ENCODE measurements at places on chromosomes 11 and 22. TPM values are rescaled to one million over a fixed set of nuclear protein-coding genes. Genes with fewer than 3 reads are reported as not detected.

DNA sequence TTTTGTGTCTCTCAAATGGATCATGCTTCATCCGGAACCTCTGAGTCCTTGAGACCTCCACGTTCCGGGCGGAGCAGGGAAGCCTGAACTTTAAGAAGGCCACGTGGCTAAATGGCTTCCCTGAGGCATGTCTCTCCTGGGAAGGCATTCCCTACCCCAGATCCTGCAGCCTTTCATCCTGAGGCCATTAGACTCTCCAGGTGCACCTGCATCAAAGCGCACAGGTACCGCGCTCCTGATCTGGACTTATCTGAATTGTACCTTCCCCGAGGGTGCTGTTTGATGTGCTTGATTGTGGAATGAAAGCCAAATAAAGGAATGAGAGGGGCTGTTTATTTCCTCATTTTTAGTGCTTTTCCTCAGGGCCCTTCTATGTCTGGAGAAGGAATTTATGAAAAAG lies 22.5 kb downstream of the C22orf31 start:
- H3K4me3 ChIP-seq, result no peak overlapping the region
- H3K4me1 ChIP-seq, result peaks cover 4% of the 10 kb centered on the region
- no peak for DNase-seq

- H3K27me3 ChIP-seq, result no peaks in the 10 kb centered on the region
- no peak overlapping the region for H3K4me3 ChIP-seq
- H3K27ac ChIP-seq, result no peak overlapping the region
- H3K36me3 ChIP-seq, result no peaks in the 10 kb centered on the region
These were observed 37.7 kb downstream of the EFCAB6 start for GRCh38 chr22:43774318-43774915.

The CBLIF gene
- total RNA-seq, result not detected

DNA sequence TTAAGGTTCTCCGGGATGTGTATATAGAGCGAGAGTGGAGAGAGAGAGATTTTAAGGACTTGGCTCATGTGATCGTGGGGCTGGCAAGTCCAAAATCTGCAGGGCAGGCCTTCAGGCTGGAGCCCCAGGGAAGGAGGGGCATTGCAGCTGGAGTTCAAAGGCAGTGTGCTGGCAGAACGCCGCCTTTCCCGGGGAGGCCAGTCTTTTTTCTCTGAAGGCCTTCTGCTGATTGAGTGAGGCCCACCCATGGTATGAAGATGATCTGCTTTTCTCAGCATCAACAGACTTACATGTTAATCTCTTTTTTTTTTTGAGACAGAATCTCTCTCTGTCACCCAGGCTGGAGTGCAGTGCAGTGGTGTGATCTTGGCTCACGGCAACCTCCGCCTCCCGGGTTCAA lies 25.4 kb downstream of the FBLN1 start:
- no peak overlapping the region for H3K4me3 ChIP-seq
- DNase-seq, result no peak
- no peaks in the 10 kb centered on the region for H3K27me3 ChIP-seq
- peaks cover 7% of the 10 kb centered on the region for H3K4me1 ChIP-seq
- H3K36me3 ChIP-seq, result peaks cover 15% of the 10 kb centered on the region

DNA sequence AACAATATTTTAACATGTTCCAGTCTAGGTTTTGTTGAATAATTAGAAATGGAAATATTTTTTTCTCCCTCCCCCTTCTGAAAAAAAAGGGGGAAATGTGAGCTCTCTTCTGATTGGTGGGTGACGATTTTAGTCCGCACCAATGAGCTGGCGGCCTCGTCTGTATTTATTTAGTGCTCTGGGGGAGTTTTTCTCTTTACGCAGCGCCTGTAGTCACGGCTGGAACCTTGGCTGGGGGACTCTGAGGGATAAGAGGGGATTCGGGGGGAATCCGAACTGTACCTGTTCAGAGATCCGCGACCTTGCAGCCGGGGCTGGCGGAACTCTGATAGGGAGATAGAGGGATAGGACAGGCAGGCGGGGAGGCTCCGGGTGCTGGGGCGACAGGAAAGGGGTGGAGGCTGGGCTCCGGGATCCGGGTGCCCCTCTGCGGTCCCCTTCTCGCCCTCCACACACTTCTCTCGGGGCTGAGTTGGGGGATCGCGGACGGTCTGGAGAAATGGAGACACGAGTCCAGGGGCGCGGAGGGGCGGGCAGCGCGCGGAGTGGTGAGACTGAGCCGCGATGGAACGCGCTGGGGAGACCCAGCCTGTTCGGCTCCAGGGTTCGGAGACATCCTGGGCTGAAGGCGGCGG lies 99.7 kb upstream of the HSD17B12 start:
- H3K36me3 ChIP-seq, result no peaks in the 10 kb centered on the region
- H3K27me3 ChIP-seq, result peaks cover 100% of the 10 kb centered on the region
- peaks cover 64% of the 10 kb centered on the region for H3K4me1 ChIP-seq
- no peak overlapping the region for H3K27ac ChIP-seq

The ACTN3 gene
- not detected for total RNA-seq

The APOL1 gene
- 15.2 TPM for total RNA-seq

The OR5B21 gene
- not detected for total RNA-seq

The RIMBP3B gene
- total RNA-seq, result not detected

GRCh38 chr11:36450110-36450572 lies 59.9 kb downstream of the TRAF6 start:
- peaks cover 36% of the 10 kb centered on the region for H3K4me1 ChIP-seq
- no peaks in the 10 kb centered on the region for H3K36me3 ChIP-seq

The TNNT3 gene
- 30.7 TPM for total RNA-seq

DNA sequence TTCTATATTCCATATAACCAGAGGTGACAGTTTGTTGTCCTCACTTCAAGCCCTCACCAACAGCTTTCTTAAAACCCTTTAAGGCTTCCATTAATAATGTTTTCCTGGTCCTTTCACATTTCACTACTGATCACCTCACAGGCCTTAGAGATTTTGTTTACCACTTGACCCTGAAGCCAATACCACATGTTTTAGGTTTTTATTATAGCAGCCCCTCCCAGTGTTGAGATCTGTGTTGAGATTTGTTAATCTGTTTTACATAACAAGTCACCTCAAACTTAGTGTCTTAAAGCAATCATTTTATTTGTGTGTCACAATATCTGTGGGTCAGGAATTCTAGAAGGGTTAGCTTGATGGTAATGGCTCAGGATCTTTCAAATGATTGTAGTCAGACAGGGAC lies 49.9 kb downstream of the FAR1 start:
- no peak overlapping the region for H3K4me3 ChIP-seq
- DNase-seq, result no peak
- H3K36me3 ChIP-seq, result peaks cover 73% of the 10 kb centered on the region
- peaks cover 8% of the 10 kb centered on the region for H3K4me1 ChIP-seq
- H3K27ac ChIP-seq, result no peak overlapping the region
- no peaks in the 10 kb centered on the region for H3K27me3 ChIP-seq

- H3K4me1 ChIP-seq, result no peaks in the 10 kb centered on the region
- H3K27me3 ChIP-seq, result peaks cover 27% of the 10 kb centered on the region
- H3K36me3 ChIP-seq, result no peaks in the 10 kb centered on the region
- H3K27ac ChIP-seq, result no peak overlapping the region
- no peak for DNase-seq
- no peak overlapping the region for H3K4me3 ChIP-seq
These were observed 49.1 kb downstream of the KIRREL3 start for GRCh38 chr11:126951465-126951864.

DNA sequence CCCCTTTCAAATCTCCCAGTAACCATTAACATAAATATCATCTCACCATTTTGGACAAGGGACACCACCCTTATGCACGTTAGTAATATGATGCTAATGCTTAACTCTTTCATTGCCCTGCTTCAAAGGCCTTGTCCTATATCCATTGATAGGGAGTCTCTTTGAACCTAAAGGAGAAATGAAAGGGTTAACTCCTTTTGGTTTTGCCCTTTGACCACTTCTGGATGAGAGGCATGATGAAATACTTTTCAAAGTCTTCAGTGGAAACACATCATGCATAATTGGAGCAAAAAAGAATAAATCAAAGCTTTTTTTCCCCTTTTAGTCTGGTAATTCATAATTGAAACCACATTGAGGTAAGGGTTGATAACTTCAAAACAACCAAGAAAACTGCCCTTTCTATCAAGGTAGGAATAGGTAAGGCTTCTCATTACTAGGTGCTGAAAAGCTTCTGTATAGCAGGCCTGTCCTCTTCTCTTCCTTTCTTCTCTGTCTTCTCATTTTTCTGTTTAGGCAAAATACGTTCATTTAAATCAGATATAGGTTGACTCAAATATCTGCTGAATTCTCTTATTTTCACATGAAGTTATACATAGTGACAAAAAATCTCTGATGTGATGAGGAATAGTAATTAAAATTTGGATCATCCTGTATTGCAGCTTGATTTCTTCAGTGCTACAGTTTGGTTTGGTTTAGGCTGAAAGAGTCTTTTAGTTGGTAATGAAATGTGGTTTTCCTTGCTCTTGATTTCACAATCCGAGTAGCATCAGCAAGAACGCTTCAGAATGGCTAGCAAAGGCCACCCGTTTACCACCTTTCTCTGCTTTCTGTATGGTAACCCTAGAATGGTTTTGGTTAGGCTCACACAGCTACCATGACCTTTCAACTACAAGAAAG lies 94.8 kb downstream of the EXT2 start:
- H3K27ac ChIP-seq, result no peak overlapping the region
- no peak for DNase-seq
- peaks cover 27% of the 10 kb centered on the region for H3K36me3 ChIP-seq
- H3K4me1 ChIP-seq, result peaks cover 13% of the 10 kb centered on the region

- no peaks in the 10 kb centered on the region for H3K36me3 ChIP-seq
- no peak overlapping the region for H3K27ac ChIP-seq
- no peak for DNase-seq
- peaks cover 27% of the 10 kb centered on the region for H3K27me3 ChIP-seq
These were observed 39.1 kb downstream of the MMP27 start for GRCh38 chr11:102666331-102666957.

DNA sequence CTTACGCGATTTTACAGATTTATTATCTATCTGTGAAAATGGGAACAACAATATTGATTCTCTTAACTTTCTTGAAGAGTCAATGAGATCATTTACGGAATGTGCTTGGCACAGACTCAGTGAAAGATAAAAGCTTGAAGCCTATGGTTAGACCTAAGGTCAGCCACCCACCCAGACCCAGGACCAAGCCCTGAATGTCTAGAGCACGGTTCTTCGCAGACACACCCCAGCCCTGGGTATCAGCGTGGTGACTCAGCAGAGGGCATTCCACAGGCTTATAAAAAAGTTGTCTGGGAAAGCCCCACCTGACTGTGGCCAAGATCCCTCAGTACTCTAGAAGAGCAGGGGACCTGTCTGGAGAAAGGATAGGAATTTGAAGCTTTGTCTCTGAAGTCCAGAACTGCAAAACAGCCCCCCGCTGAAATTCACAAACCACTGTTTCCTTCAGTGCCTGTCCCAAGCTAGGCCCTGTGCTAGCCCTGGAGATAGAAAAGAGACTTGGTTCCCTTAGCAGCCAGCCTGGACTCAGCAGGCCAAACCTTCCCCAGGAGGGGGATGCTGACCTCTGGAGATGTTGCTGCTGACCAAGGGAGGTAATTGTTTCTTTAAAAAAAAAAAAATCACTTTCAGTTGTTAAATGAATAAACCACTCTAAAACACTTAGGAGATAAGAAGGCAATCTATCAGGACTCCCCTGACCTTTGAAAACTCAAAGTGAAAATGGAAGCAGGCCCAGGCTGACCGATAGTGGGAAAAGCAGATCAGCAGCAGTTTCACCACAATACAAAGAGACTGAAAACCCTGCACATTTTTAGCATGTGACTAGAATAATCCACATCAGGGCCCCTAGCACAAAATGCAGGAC lies 114.0 kb downstream of the ABTB2 start:
- no peaks in the 10 kb centered on the region for H3K27me3 ChIP-seq
- no peak for DNase-seq
- H3K27ac ChIP-seq, result no peak overlapping the region
- H3K4me1 ChIP-seq, result peaks cover 40% of the 10 kb centered on the region
